ENCODE measurements at places on chromosomes 4 and X.
A peak's percentile ranks its signal among the peaks of the same experiment; 100 is the strongest.

- DNase-seq = no peak
These were observed 20.9 kb downstream of the MPP1 start for GRCh38 chrX:154784149-154784995.

- DNase-seq = no peak
These were observed 10.6 kb upstream of the AMOT start for GRCh38 chrX:112851161-112851779.

- no peak for DNase-seq
These were observed 171.7 kb downstream of the SLIT2 start for GRCh38 chr4:20423420-20423819.

DNA sequence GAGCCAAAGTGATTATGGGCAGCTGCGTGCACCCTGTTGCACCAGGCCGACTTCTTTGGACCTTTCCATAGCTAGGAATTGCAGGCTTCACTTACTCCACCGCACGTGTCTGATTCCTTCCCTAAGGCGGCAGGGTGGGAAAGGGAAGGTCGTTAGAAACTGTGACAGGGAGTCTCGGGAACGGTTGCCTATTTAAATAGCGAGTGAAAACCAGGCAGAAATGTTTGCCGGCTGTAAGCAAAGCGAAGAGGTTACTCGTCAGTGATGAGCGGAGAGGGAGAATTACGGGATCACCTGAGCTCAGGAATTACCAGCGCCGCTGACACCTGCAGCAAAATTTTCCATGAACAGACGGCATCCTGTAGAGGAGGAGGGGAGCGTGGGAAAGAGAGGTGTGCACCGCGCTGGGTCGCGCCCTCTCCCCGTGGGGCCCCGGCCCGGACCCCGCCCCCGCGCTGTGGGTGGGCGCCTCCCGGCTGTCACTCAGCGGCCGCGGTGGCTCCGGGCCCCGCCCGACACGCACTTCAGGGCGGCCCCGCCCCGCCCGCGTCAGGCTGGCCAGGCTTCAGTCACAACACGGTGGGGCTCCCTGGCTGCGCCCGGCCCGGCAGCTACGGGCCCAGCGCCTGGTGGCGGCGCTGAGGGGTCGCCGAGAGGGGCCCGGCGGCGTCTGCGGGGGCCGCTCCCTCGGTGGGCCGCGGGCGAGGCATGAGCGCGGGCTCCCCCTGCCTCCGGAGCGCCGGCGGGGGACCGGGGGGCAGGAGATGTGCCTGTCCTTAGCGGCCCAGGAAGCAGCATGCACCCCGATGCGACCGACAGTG is at the start of gene SNX25:
Gene SNX25 (plus strand): TSS at position 568 of the 821 bp plus-strand sequence. CDS start 229 bp downstream, at position 797.
- DNase-seq = peak; percentile 81

DNA sequence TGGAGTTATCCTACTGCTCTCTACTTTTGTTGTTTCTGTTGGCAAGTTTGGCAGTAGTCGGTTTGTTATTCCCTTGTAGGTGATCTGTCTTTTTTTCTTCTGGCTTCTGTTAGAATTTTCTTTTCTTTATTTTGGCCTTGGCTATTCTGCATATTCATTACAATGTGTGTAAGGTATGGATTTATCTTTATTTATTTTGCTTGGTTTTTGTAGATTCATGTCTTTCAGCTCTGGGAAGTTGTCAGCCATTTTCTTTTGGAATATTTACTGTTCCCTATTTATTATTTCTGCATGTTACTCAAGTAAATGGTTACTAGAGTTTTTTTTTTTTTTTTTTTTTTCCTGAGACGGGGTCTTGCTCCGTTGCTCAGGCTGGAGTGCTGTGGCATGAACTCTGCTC is 12.6 kb downstream of the ADD1 start:
- no peak for DNase-seq

GRCh38 chr4:78166622-78167021 is 109.5 kb downstream of the FRAS1 start:
- no peak for DNase-seq

DNA sequence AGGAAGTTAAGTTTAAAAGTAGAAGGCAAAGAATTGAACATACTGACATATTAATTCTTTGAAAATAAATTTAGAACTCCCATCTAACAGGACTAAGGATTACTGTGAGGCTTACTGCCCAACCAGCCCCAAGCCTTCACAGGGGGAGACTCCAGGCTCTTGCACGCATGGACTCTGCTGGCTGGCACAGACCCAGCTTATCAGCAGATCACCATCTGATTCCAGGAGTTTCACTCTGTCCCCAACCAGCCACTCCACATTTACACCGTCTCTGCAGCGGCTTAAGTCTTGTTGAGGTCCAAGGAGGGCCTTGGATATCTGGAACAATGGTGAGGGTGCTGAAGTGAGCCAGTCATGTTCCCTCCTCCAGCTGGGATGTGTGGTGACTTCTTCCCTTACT is 16.4 kb upstream of the OTUD4 start:
- no peak for DNase-seq

- DNase-seq = no peak
These were observed 47.2 kb downstream of the USO1 start for GRCh38 chr4:75771607-75772006.

DNA sequence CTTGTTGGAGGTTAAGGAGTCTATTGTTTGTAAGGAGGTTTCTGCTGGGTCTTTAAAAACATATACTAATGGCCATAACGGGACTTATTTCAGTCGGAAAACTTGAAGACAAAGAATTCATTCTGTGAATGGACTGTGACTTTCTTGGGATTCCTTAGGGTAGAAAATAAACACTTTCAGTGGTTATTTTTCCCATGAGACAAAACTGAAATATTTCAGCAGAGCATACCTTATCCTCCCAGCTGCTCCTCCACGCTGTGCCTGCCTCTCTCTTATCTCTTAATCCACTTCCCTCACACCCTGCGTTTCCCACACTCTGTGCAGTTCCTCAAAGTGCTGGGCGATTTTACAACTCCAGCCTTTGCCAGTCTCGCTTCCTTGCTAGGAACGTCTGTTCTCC is 47.1 kb upstream of the SORBS2 start:
- DNase-seq = no peak

DNA sequence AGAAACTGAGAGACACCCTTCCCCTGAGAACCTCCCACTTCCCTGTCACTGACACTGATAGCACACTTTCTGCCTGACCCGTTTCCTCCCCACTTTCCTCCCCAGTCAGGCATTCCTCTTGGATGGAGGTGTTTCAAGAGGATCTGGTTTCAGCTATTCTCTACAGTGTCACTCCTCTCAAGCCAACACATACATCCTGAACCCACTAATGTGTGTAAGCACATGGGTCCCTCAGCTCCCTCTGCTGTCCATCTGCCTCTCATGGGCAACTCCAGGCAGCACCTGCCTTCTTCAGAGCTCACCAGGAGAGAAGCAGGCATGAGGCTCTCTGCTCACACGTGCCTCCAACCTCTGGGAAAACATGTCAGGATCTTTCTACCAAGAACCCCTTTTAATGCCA is 207.6 kb downstream of the NAF1 start:
- no peak for DNase-seq

GRCh38 chrX:72247206-72247942 is 8.5 kb upstream of the ERCC6L start:
- DNase-seq = no peak

DNA sequence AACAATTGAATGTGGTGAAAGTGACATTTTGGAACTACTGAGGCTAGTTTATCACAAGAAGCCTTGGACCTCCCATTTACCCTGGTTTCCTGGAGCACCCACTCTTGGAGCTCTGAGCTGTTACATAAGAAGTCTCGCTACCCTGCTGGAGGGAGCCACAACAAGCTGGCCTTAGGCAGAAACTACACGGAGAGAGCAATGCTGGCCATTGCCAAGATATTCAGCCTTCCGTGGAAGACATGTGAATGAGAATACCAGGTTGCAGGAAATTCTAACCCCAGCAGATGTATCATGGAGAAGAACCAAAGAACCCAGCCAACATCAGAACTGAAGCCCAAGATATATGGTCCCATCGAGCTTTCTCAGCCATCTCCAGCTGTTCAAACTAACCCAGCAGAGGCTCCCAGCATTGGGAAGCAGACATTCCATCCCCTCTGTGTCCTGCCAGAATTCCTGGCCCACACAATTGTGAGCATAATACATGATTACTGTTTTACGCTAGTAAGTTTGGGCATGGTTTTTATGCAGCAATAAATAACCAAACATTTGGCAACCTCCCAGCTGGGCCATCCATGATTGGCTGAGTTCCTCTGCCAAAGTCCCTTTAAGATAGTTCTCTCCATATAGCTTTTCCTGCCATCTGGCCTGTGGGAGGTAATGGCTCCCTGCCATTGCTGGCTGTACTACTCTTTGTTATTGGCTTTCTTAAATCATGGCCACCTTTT is 17.9 kb upstream of the PDE5A start:
- no peak for DNase-seq

- DNase-seq = no peak
These were observed 10.5 kb upstream of the PRSS48 start for GRCh38 chr4:151266497-151266896.

- no peak for DNase-seq
These were observed 105.9 kb downstream of the LARP1B start for GRCh38 chr4:128166982-128167381.

GRCh38 chr4:82708982-82709381 is 89.6 kb downstream of the SCD5 start:
- DNase-seq = no peak

DNA sequence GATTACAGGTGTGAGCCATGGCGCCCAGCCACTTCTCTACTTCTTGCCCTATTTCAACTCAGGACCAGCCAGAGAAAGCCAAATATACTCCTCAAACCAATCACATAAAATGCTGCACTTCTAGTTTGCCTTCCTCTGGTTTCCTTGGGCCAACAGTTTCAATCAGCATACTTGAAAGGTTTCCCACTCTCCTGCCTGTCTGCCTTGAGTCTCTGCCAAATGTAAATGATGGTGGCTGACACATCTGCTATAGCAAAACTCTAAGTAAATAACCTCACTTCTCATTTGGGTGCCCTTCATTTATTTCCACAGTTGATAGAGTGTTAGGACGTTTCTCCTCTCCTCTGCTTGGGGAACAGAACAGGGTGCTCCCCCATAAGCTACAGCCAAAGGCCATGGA is 36.4 kb upstream of the PPA2 start:
- no peak for DNase-seq

GRCh38 chr4:3826247-3827172 is 60.3 kb downstream of the ADRA2C start:
- DNase-seq = no peak

DNA sequence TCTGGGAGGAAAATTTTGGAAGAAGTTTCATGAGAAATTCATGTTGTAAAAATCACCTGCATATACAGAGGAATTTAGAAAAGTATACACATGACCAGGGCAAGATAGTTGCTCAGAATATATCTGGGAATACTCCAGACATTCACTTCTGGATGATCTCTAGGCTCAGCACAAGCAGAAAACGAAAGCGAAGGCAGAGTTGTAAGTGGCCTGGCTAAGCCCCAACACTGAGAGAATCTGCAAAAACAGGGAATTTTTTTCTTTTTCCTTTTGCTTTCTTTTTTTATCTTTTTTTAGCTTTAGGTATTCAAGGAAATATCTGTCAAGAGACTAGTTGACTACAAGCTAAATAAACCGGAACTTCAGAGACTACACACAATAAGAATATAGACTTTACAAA is 207.2 kb downstream of the FGF13 start:
- no peak for DNase-seq

DNA sequence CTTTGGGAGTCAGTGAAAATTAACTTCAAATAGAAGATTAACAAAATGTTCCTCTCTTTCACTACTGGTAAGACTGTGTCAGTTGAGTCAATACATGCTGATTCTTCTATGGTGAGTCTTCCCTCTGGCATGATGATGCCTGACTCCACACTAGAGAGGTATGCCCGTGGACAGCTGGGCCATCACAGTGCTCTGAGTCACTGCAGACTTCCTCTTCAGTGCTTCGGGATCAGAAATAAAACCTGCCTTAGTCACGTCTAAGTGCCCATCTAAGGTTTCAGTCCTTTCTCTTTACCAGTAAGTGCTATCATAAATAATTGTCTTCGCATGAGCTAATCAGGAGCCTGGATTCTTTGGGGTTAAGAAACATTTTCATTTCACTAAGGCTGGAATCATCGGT is 1.6 kb upstream of the ASB5 start:
- no peak for DNase-seq

GRCh38 chr4:150647008-150647407 is 65.1 kb downstream of the MAB21L2 start:
- no peak for DNase-seq

- DNase-seq = no peak
These were observed 201.7 kb downstream of the FAM133A start for GRCh38 chrX:93875621-93876282.

DNA sequence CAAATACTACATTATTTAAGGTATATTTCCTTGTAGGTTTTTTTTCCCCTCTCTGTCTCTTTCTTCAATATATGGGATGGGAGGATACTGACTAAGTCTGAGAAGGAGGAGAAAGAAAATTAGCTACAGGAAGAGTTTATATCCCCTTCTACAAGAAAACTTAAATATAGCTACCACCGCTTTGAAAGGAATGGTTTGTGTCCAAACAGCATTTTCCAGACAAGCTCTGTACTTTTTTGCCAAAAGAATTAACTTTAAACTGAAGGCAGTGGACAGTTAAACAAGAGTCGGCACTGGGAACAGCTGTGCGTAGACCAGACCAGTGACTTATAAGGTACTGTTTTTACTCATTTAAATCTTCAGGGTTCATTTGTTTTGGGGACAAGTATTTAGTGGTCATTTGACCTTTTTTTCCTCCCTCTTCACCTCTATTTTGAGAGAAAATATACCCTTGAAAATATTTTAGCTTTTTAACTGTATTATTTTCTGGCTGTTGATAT is 303.7 kb downstream of the ARHGAP24 start:
- DNase-seq = no peak

GRCh38 chr4:167890226-167890625 is 202.1 kb upstream of the ANXA10 start:
- no peak for DNase-seq

GRCh38 chr4:184406958-184407391 is 67.4 kb downstream of the IRF2 start:
- DNase-seq = no peak

- no peak for DNase-seq
These were observed 298.7 kb upstream of the EMCN start for GRCh38 chr4:100816436-100817045.

DNA sequence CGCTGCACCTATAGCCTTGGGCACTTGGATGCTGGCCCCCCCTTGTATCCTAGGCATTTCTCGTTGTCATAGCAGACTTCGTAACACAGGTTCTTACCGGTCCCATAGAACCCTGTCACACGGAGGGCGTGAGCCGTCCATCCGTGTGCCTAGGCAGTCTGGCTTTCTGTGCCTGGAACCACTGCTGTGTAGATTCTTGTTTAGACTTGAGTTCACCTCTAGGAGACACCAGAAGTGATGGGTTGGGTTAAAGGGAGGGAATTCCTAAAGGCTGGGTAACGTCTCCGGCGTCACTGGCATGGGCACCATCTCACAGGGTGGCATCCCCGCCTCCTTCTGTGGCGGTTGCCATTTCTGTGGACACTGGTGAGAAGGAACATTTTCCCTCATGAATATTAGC is 13.5 kb upstream of the NKX1-1 start:
- no peak for DNase-seq

GRCh38 chrX:119521246-119521645 is 44.0 kb downstream of the STEEP1 start:
- no peak for DNase-seq

GRCh38 chr4:149345424-149345823 is 470.2 kb downstream of the IQCM start:
- DNase-seq = no peak

GRCh38 chr4:7767526-7767925 is 172.1 kb downstream of the AFAP1 start:
- DNase-seq = no peak

- DNase-seq = no peak
These were observed 25.9 kb upstream of the FGFR3 start for GRCh38 chr4:1767061-1767769.

GRCh38 chrX:71301195-71301924 is at the start of gene ITGB1BP2:
ITGB1BP2 (plus strand) TSS chrX:71301750; CDS start chrX:71301807, 57 bp downstream.
- DNase-seq = no peak
